ENCODE measurements at places on chromosomes 3 and 15. TPM values are rescaled to one million over a fixed set of nuclear protein-coding genes. Genes with fewer than 3 reads are reported as not detected.

DNA sequence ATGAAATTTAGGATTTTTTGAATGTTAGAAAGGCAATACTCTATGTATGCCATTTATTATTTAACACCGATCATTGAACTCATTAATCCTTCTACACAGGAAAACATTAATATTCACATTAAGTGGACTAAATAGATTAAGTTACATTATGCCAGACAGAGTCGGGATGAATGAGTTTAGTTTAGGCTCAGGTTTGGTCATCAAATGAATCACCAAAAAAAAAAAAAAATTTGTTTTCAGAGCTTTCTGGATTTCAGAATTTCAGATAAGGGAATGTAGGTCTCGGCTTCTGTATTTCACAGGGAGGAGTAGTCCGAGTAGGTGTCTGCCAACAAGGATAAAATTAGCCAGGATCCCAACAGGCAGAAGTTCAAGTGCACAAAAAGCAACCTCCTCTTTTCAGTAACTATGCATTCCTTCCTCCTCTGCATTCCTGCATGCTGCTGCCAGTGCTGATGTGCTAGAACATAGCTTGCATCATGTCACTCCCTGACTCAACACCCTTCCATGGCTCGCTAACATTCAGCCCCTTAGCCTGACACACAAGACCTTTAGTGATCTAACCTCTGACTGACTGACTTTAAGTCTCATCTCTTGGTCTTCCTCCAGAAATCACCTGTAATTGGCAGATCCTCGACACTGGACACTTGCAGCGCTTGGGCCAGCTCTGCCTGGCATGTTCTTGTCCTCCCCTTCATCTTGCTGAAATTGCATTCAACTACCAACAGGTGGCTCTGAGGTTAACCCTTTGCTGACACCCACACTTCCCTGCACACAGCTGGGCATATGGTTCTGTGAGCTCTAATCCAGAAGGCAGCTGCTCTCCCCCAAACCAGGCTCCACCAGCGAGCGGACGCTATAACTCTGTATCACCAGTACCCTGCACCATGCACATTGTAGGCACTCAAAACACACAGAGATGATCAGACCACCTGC lies 145.4 kb upstream of the PROK2 start:
- H3K4me1 ChIP-seq = no peaks in the 10 kb centered on the region
- H3K27me3 ChIP-seq = peaks cover 10% of the 10 kb centered on the region
- DNase-seq = peak; percentile 17
- no peaks in the 10 kb centered on the region for H3K36me3 ChIP-seq
- H3K4me3 ChIP-seq = no peak overlapping the region

DNA sequence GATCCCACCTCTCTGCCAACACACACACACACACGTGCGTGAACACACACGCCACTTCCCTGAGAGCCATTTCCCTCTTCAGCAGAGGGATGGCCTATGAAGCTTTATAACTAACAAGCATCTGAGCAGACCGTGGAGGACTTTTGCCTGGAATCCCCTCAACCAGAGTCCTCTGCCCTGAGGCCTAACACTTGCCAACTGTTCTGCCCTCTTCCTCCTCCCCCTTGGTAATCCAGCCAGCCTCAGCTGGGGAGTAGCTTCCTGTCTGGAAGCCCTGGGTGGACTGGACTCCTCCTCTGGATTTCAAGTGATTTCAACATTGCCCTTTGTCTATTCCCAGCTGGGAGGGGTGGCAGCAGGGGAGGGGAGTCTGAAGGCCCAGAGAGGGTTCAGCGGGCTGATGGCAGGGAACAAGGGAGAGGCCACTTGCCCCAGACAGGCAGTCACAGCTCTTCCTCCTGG lies 68.4 kb upstream of the HACD2 start:
- no peak overlapping the region for H3K4me3 ChIP-seq
- H3K4me1 ChIP-seq = peaks cover 18% of the 10 kb centered on the region
- DNase-seq = peak; percentile 85
- peak overlapping the region; percentile 90 for H3K27ac ChIP-seq

- H3K36me3 ChIP-seq = peaks cover 18% of the 10 kb centered on the region
- H3K27me3 ChIP-seq = no peaks in the 10 kb centered on the region
- peaks cover 1% of the 10 kb centered on the region for H3K4me1 ChIP-seq
- no peak overlapping the region for H3K27ac ChIP-seq
- H3K4me3 ChIP-seq = no peak overlapping the region
- DNase-seq = no peak
These were observed 185.5 kb downstream of the MBNL1 start for GRCh38 chr3:152454076-152454875.

ZSCAN2 gene
- total RNA-seq = 15.0 TPM

WDR82 gene
- total RNA-seq = 68.1 TPM

ANKUB1 gene
- not detected for total RNA-seq

Measured in IMR-90 (cell line).